ENCODE measurements at places on chromosomes 7 and 10. TPM values are rescaled to one million over a fixed set of nuclear protein-coding genes. Genes with fewer than 3 reads are reported as not detected.

ASB10 gene
- total RNA-seq, result not detected

LBX1 gene
- total RNA-seq, result not detected

DNA sequence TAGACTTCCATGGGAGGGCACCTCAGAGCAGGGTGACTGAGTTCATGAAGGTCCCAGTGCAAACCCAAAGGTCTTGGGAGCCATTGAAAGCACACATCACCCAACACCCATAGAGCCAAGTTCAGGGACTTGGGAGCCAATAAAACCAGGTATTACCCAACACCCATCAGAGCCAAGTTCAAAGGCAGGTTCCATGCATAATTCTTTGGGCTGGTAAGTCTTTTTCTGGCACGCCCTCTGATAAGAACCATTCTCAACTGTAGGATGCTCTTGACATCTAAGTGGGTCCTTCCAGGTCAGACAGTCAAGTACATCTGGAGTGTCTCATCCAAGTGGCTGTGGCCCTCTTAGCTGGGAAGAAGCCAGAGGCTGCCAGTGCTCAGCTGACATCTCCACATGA lies 63.2 kb downstream of the EBF3 start:
- no peak for DNase-seq

GRCh38 chr7:154591544-154591943 lies 411.4 kb downstream of the PAXIP1 start:
- DNase-seq, result no peak

SPDYE1 gene
- total RNA-seq, result not detected

DNA sequence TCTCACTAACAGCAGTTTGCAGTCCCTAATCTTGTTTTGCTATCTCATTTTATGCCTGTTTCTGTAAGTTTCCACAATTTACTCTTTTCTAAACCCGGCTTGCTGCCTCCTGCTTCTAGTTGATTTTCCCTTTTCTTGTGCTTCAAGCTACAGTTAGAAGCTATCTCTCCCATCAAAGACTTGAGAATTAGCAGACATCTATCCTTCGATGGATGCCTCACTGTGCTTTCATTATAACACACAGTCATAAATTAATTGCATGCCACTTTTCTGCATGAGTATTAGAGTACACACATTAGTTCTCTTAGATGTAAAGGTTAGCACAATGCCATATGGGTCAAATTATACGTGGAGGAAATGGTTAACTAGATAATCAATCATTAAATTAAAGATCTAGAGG lies 48.7 kb downstream of the SEMA3A start:
- DNase-seq, result no peak

DNA sequence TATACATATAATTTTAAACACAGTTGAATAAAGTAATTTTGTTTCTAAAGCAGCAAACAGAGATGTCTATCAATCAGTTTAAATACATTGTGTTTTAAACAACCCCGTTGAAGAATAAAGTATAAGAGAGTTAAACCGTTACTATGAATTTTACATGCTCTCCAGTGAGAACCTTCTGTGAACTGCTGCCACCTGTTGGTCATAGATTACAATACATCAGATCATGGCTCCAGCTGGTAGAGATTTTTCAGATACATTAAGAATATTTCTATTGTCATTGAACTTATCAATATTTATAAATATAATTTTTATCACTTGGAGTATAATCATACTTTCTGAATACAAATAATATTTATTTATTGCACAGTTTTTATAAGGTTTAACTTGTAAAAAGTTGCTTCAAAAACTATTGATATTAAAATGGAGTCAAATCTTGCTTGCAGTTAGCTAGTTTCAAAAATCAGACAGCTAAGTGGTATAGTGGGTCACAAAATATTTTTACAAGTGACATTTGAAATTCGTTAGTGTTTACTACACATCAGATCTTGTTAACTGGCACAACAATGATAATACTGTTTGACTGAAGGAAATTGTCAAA lies 561.2 kb upstream of the PHF14 start:
- DNase-seq, result peak; percentile 47

DNA sequence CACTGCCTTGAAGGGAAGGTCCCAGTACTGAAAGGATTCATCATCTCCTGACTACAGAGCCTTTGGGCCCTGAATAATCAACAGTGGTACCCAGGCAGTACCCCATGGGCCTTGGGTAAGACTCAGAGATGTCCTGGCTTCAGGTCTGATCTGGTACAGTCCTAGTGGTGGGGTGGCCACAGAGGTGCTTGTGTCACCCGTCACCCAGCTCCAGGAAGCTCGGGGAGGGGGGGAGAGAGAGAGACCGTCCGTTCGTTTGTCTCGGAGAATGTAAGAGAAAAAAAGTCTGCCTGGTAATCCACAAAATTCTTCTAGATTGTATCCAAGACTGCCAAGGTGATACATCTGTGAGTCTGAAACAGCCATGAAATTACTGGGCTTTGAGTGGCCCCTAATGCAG lies 381.3 kb downstream of the PTPRN2 start:
- no peak for DNase-seq

- DNase-seq, result no peak
Measured at GRCh38 chr10:48799341-48800006, 114.8 kb downstream of the WDFY4 start.

DNA sequence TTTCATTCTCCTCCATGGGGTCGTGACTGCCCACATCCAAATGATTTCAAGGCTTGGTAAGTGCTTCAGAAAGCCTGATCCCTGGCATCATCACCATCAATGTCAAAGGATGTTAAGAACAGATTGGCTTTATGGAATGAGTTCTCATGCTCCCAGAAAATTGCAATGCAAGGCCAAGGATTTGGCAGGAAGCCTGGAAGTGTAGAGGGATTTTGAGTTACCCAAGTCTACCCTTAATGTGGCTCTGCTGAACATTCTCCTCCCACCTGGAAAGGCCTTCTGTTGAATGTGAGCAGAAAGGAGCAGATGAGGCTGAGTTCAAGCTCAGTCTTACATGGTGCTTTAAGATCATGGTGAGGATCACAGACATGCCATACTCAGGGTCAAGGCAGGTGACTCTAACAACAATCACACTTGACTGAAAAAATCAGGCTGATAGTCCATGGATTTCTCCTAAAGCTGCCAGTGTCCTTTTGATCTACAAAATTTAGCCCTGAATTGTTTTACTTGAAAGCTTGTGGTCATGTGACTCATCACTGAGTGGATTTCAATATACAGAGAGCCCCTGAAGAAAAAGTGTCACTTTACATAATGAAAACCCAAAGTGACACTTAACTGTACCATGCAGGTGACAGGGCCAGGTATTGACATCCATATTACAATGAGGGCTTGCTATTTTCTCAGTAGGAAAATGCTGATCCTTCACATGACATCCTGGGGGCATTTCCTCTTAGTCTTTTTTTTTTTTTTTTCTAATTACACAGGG lies 111.1 kb upstream of the PDLIM1 start:
- DNase-seq, result no peak

DNA sequence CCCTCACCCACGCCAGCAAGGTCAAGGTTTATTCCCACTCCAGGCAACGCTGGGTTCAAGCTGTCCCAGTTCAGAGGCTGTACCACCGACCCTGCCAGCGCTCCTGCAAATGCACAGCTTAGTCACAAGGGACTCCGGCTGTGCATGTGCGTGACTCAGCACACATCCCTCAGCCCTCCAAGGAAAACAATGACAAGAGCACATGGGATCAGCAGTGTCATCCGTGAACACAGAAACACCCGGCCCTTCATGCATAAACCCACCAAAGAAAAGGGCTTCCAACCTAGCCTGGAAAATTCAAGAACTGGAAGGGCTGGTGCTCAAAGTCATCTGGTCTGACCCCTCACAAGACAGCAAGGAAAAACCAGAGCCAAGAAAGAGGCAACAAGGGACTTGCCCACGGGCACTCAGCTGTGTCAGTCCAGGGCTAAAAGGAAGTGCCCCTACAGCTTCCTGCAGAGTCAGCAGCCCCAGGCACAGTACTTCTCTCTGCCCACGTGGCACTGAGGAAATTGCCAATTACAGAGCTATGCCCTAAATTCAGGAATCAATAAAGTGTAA lies 106.1 kb downstream of the KCNMA1 start:
- DNase-seq, result no peak

DNA sequence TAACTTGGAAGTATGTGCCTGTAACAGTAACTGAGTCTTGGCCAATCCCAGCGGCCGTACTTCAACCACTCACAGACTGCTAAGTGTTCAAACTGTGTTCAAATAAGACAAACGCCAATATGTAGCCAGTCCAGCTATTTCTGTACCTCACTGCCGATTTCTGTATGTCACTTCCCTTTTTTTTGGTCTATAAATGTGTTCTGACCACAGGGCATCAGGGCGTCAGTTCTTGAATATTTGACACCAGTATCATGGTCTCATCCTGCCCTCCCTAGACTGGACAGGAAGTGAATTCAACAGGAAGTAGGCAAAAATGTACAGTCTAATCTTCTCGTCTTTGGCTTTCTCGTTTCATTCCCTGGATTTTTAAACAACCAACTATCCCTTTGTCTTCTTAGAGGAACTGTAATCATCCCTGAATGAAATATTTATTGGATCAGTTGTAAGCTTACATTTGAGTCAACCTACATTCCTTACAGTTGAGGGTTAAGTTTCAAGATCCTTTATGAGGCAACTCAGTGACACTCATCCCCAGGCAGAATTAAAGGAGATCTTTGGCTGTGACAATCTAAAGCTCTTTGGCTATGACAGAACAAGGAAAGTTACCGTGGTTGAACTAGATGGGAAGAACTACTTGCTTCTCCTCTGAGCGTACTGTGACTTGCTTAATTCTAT lies 232.7 kb downstream of the NSUN6 start:
- DNase-seq, result no peak

Data from OCI-LY7 (cell line).